Hepatocyte (in vitro differentiated cells): ENCODE measurements at places on chromosomes 13 and 19. TPM values are rescaled to one million over a fixed set of nuclear protein-coding genes. Genes with fewer than 3 reads are reported as not detected.

- no peak overlapping the region for H3K4me3 ChIP-seq
- H3K27me3 ChIP-seq, result no peaks in the 10 kb centered on the region
- no peaks in the 10 kb centered on the region for H3K36me3 ChIP-seq
- DNase-seq, result peak; percentile 3
- no peak overlapping the region for H3K27ac ChIP-seq
Measured at GRCh38 chr19:16355293-16356043, 30.8 kb downstream of the KLF2 start.

Gene PSG11
- total RNA-seq, result not detected in 2 replicates

- no peaks in the 10 kb centered on the region for H3K36me3 ChIP-seq
- no peaks in the 10 kb centered on the region for H3K4me1 ChIP-seq
- H3K27me3 ChIP-seq, result peaks cover 4% of the 10 kb centered on the region
- no peak overlapping the region for H3K27ac ChIP-seq
- H3K4me3 ChIP-seq, result no peak overlapping the region
Measured at GRCh38 chr19:18232540-18233223, 6.4 kb upstream of the PDE4C start.

DNA sequence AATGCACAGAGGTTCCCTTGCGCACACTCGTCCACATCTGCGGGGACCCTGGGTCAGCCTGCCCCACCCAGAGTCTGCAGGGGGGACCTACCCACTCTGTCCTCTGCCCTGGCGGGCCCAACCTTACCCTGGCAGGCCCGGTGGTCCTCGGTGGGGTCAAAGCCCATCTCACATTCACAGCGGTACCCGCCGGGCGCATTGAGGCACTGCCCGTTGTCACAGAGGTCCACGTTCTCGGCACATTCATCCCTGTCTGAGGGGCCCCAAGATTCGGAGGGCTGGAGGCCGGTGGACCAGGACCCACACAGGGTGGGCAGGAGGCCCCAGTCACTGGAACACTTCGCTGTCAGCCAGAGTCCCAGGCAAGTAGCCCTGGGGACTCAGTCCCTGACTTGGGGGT, 38.5 kb downstream of the FBN3 start:
- DNase-seq, result no peak
- H3K4me1 ChIP-seq, result no peaks in the 10 kb centered on the region
- H3K27ac ChIP-seq, result no peak overlapping the region
- H3K27me3 ChIP-seq, result no peaks in the 10 kb centered on the region
- H3K36me3 ChIP-seq, result no peaks in the 10 kb centered on the region

- H3K4me3 ChIP-seq, result no peak overlapping the region
- no peak for DNase-seq
- H3K27me3 ChIP-seq, result peaks cover 33% of the 10 kb centered on the region
- no peaks in the 10 kb centered on the region for H3K36me3 ChIP-seq
- peaks cover 5% of the 10 kb centered on the region for H3K4me1 ChIP-seq
Measured at GRCh38 chr19:30256496-30256850, 115.7 kb upstream of the ZNF536 start.

GRCh38 chr13:100645382-100645781, 29.2 kb downstream of the TMTC4 start:
- no peaks in the 10 kb centered on the region for H3K27me3 ChIP-seq
- H3K4me3 ChIP-seq, result no peak overlapping the region
- H3K27ac ChIP-seq, result no peak overlapping the region
- no peak for DNase-seq
- no peaks in the 10 kb centered on the region for H3K36me3 ChIP-seq

Gene HCN2
- total RNA-seq, result 0.30 and 0.44 TPM in 2 replicates

GRCh38 chr13:24039621-24040475, 120.7 kb upstream of the SPATA13 start:
- no peak for DNase-seq
- no peaks in the 10 kb centered on the region for H3K27me3 ChIP-seq

Gene RAB20
- 34.8 and 37.4 TPM in 2 replicates for total RNA-seq

GRCh38 chr19:51754109-51754508, 2.4 kb upstream of the FPR1 start:
- H3K4me3 ChIP-seq, result no peak overlapping the region
- no peaks in the 10 kb centered on the region for H3K4me1 ChIP-seq
- H3K27ac ChIP-seq, result no peak overlapping the region
- no peaks in the 10 kb centered on the region for H3K36me3 ChIP-seq

DNA sequence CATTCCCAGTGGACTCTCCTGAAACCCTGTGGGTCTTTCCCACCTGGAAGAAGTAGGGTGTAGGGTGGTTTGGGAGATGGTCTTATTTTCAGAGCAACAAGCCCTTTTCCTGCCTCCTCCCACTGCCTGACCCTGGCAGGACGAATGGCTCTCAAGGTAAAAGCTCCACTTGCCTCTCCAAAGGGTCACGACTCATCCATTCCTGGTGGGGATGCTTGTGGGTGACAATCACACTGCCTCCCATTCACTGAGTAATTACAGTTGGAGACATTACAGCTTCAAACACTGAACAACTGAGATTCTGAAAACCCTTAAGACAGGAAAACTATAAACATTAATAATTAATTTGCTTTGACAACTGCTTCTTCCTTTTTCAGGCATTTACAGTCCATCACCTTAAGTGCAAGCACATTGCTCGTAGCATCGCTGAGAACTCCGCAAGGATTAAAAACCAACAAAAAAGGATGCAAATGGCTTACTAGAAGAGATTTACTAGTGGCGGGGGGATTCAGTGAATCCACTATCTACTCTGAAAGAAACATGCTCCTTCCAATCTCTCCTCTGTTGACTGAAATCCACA, 199.6 kb upstream of the IRS2 start:
- no peak overlapping the region for H3K4me3 ChIP-seq
- H3K36me3 ChIP-seq, result no peaks in the 10 kb centered on the region
- no peaks in the 10 kb centered on the region for H3K4me1 ChIP-seq

DNA sequence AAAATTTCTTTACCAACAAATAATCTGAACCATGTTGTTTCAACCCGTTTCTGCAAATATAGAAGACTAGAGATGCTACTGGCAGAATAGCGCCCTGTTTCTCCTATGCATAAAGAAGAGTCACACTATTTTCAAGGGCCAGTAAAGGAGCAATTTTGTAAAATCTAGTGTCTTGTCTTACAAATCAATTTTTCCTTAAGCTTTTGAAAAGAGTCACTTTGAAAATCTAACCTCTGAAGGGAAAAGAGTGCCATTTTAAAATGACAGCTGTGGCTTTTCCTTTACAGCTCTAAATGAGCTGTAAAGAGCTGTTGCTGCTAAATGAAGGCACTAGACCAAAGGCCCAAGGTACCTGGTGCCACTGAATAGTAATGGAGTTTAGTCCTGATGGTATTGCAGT, 16.9 kb upstream of the GTF2F2 start:
- no peaks in the 10 kb centered on the region for H3K36me3 ChIP-seq
- no peak for DNase-seq
- H3K4me1 ChIP-seq, result no peaks in the 10 kb centered on the region
- H3K27ac ChIP-seq, result no peak overlapping the region
- H3K4me3 ChIP-seq, result no peak overlapping the region

DNA sequence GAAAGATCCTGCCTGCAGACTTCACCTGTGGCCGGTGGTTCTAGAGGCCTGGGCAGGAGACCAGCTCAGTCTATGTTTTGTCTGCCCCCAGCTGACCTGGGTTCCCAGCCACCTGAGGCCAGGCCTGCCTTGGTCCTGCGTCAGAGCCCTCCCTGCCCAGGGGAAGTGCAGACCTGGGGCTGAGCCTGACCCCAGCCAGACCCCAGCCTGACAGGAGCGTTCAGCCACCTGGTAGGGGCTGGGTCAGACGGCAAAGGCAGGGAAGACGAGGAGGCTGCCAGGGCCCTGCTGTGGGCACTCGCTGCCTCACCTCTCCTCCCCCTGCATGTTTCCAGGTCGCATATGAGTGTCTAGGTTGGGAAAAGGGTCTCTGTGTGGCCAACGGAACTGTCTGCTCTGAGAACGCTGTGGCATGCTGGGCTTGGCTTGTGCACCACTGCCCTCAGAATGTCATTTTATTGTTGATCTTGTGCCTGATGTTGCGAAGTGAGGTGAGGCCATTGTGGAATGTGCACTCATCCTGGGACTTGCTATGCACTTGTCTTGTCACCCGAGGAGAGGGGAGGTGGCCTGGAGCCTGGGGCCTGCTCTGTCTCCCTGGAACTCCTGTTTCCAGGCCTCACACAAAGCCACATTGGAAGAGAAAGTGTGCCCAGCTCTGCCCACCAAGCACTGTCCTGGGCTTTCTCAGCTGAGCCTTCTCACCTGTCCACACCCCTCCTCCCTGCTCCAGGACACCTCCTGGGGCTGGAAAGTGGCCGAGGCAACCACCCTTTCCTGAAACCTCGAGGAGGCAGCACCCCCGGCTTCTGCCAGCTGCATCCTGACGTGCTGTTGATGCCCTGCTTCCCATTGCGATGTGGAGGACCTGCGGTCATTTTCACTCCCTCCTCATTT, 15.2 kb upstream of the MCF2L start:
- H3K27ac ChIP-seq, result peak overlapping the region; percentile 17
- no peak overlapping the region for H3K4me3 ChIP-seq
- DNase-seq, result no peak
- no peaks in the 10 kb centered on the region for H3K36me3 ChIP-seq
- no peaks in the 10 kb centered on the region for H3K27me3 ChIP-seq
- H3K4me1 ChIP-seq, result peaks cover 26% of the 10 kb centered on the region

DNA sequence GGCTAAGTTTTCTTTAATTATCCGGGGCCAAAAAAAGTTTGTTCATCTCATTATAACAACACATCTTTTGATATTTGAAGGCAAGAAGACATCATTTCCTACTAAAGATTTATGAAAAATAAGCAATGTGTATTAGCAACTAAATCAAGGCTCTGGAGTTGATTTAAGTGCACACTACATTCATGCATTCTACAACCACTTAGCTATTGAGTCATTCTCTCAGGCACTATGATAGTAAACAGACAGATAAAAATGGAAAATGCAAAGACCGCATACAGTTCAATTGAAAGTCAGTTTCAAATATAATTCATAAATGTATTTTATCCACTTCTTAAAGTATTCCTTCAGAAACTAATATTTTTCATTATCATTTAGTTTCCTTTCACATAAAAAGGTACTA, 1395.2 kb downstream of the PCDH9 start:
- no peaks in the 10 kb centered on the region for H3K36me3 ChIP-seq
- H3K27me3 ChIP-seq, result no peaks in the 10 kb centered on the region
- DNase-seq, result no peak
- no peak overlapping the region for H3K4me3 ChIP-seq

Gene CBY2
- not detected in 2 replicates for total RNA-seq

GRCh38 chr13:24228852-24229458, 68.4 kb downstream of the SPATA13 start:
- DNase-seq, result peak; percentile 79
- no peak overlapping the region for H3K4me3 ChIP-seq
- no peak overlapping the region for H3K27ac ChIP-seq
- H3K36me3 ChIP-seq, result no peaks in the 10 kb centered on the region

- no peak for DNase-seq
- no peaks in the 10 kb centered on the region for H3K36me3 ChIP-seq
- no peak overlapping the region for H3K4me3 ChIP-seq
- H3K27me3 ChIP-seq, result no peaks in the 10 kb centered on the region
Measured at GRCh38 chr13:110468986-110469495, 92.5 kb downstream of the RAB20 start.

GRCh38 chr19:23916991-23917390, 2.3 kb downstream of the ZNF726 start:
- no peaks in the 10 kb centered on the region for H3K27me3 ChIP-seq
- no peaks in the 10 kb centered on the region for H3K36me3 ChIP-seq
- no peak for DNase-seq

DNA sequence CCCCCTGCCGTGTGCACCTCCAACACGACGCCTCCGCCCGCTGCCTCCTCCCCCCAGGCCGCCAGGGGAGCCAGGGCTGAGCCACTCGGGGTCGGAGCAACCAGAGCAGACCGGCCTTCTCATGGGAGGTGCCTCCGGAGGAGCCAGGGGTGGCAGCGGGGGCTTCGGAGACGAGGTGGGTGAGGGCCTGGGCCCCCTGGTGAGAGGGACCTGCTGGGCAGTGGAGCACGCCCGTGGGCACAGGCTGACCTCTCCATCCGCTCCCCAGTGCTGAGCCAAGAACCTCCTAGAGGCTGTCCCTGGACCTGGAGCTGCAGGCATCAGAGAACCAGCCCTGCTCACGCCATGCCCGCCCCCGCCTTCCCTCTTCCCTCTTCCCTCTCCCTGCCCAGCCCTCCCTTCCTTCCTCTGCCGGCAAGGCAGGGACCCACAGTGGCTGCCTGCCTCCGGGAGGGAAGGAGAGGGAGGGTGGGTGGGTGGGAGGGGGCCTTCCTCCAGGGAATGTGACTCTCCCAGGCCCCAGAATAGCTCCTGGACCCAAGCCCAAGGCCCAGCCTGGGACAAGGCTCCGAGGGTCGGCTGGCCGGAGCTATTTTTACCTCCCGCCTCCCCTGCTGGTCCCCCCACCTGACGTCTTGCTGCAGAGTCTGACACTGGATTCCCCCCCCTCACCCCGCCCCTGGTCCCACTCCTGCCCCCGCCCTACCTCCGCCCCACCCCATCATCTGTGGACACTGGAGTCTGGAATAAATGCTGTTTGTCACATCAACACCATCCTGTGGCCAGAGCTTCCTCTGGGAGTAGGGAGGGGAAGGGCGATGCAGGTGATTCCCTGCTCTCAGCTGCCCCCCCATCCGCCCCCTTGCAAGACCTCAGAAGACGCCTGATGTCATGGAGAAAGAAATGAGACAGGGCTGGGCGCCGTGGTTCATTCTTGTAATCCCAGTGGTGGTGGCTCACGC, 12.0 kb downstream of the BCAM start:
- H3K36me3 ChIP-seq, result no peaks in the 10 kb centered on the region
- H3K27me3 ChIP-seq, result no peaks in the 10 kb centered on the region
- H3K4me3 ChIP-seq, result no peak overlapping the region

Gene ZNF765
- 16.4 and 24.5 TPM in 2 replicates for total RNA-seq

DNA sequence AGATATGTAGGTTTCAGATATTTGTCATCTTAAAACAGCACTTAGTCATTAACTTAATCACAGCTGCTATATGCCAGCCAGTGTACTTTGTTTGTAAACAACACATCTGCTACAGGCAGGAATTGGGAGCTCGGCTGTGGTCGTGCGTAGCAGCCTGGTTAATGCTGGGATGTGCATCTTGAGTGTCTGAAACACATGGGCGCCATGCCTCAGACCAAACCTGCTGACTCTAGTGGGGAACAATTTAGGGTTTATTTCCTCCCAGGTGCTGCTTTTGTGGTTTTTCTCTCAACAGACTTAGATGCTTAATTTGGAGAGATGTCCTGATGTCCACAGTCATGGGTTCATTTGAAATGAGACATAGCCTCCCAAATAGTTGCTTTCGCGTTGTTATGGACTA, 238.5 kb upstream of the TMTC4 start:
- H3K27me3 ChIP-seq, result no peaks in the 10 kb centered on the region
- H3K27ac ChIP-seq, result no peak overlapping the region
- H3K36me3 ChIP-seq, result no peaks in the 10 kb centered on the region

Gene NKPD1
- total RNA-seq, result 0.08 and 0.27 TPM in 2 replicates

Gene KCNRG
- total RNA-seq, result 1.3 and 3.1 TPM in 2 replicates

Gene OR7A5
- not detected in 2 replicates for total RNA-seq

GRCh38 chr19:46426506-46427162, 2.1 kb downstream of the PNMA8C start:
- peak overlapping the region; percentile 47 for H3K27ac ChIP-seq
- DNase-seq, result peak; percentile 94
- peak overlapping the region; percentile 16 for H3K4me3 ChIP-seq
- H3K27me3 ChIP-seq, result peaks cover 22% of the 10 kb centered on the region
- peaks cover 4% of the 10 kb centered on the region for H3K4me1 ChIP-seq
- H3K36me3 ChIP-seq, result no peaks in the 10 kb centered on the region

Gene PNMA8A
- 11.2 and 11.4 TPM in 2 replicates for total RNA-seq

Gene PLPPR2
- total RNA-seq, result 10.9 and 25.9 TPM in 2 replicates
